Activated CD4-positive, alpha-beta T cell treated with anti-CD3 and anti-CD28 coated beads, Interleukin-2, amount 50 U/mL, for 24 hours (primary cell): ENCODE measurements at places on chromosomes 1 and 21.

DNA sequence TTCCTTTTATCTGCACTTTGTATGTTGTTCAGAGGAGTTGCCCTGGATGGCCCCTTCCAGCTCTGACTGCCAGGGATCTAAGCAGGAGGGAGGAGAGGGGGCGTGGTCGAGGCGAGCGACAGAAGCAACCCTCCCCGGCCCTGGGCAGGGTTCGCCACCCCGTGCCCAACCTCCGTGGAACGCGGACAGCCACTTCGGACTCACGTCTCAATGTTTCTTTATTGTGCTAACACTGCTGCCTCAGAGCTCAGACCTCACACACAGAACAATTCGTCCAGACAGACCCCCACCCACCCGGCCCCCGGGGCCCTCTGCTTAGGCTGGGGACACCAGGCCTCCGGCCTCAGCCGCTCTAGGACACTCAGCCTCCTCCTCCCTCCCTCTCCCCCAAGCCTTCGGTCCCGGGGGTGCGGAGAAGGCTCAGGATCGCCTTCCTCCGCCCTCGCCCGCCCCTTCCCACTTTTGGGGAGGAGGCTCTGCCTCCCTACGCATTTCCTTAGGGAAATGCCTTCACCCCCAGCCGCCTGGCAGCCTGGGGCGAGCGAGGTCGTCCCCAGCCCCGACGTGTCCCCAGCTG, 8.3 kb downstream of the VSIG8 start:
- no peak for DNase-seq

GRCh38 chr1:39639305-39640130, at the start of gene HEYL:
Gene HEYL, minus strand, starts transcription at chr1:39639643. Its CDS starts 18 bp downstream, at chr1:39639625.
- DNase-seq, result peak; percentile 46

- DNase-seq, result no peak
Observed at GRCh38 chr1:50582346-50582745, 159.1 kb upstream of the DMRTA2 start.

DNA sequence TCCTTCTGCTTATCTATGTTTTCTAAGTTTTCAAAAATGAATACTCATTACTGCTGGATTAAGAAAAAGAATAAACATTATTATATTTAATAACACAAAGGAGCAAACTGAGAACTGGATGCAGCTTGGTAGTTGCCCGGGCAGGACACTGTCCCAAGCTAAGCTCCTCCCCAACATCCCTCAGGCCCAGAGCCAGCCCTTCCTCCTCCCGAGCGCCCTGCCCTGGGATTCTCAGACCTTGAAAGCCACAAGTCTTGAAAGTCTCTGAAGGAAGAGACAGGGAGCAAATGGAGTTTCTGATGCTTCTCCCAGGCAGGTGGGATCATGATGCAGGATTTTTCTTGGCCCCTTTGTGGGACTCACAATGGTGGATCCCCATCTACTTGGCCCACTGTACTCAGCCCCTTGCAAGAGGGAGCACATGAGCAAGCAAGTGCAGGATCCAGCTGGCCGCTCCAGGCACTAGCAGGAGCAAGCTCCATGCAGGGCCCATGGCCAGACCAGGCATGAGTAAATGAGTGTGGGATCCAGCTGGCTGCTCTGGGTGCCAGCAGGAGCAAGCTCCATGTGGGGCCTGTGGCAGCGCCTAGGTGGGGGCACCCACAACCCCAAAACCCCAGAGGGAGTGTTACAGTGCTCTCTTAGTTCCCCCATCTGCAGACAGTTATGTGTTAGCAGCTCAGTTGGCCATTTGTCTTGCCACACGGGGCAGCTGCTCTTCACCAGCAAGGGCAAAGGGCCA, 32.1 kb upstream of the RAB4A start:
- DNase-seq, result no peak
